Urothelium cell line (cell line): ENCODE measurements at places on chromosomes 11 and 22.

DNA sequence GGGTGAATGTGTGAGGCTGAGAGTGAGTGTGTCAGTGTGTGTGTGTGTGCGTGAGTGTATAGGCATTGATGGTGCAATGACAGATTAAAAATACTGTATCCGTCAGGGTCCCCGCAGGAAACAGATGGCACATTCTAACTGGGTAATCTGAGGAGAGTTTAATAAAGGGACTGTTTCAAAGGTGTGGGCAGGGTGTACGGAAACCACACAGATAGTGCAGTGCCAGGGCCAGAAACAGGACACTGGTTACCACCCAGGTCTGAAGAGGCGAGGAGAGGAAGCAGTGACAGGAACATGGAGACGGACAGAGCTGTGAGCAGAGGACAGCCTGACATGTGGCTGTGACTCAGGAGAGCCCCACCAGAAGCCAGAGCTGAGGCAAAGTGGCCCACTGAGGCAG, 16.5 kb downstream of the P2RX3 start:
- DNase-seq: no peak

GRCh38 chr22:40182231-40182835, 4.6 kb downstream of the TNRC6B start:
- no peak for DNase-seq

- peak; percentile 66 for DNase-seq
Measured at GRCh38 chr22:33380789-33381530, 322.8 kb upstream of the SYN3 start.

GRCh38 chr11:18775492-18776292, 15.9 kb downstream of the PTPN5 start:
- DNase-seq: peak; percentile 72

DNA sequence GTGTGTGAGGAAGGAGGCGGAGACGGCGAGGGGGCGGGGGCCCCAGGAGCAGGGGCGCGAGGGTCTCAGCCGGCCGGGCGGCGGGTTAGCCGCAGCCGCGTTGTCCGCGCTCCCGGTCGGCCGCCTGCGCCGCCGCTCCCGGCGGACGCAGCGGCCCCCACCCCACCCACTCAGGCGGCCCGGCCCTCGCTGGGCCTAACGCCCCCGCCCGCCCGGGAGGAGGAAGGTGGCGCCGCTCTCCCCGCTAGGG, at the start of gene FCHSD2:
Gene FCHSD2 (minus strand): TSS at position 191 of the 250 bp plus-strand sequence. CDS start 441 bp downstream, outside the sequence.
- no peak for DNase-seq

- DNase-seq: peak; percentile 32
Measured at GRCh38 chr11:124174001-124174583, 9.1 kb upstream of the OR10D3 start.

DNA sequence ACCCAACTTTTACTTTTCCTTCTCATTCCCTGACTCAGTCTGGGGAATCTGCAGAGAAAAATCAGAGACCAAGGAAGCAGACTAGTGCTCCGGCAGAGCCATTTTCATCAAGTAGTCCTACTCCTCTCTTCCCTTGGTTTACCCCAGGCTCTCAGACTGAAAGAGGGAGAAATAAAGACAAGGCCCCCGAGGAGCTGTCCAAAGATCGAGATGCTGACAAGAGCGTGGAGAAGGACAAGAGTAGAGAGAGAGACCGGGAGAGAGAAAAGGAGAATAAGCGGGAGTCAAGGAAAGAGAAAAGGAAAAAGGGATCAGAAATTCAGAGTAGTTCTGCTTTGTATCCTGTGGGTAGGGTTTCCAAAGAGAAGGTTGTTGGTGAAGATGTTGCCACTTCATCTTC, 37.2 kb downstream of the KMT2A start:
- no peak for DNase-seq

GRCh38 chr11:107605061-107606006, 14.4 kb downstream of the ELMOD1 start:
- no peak for DNase-seq

DNA sequence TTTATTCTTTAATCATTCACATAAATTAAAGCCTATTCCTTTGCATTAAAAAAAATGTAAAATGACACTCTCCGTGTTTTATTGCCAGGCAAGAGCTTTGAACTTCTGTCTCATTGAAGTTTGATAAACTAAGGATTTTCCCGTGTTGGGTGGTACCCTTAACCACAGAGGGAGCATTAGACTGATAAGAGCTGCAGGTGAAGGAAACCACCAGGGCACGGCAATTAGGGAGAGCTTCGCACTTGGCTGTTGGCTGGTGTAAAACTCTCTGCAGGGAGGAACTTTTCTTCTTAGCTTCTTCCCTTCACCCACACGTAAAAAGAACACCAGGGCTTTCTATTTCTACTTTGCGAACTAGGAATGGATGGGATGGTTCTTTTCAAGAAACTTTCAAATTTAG, 47.0 kb downstream of the CSTPP1 start:
- DNase-seq: no peak

- no peak for DNase-seq
Measured at GRCh38 chr11:7306900-7307299, 55.2 kb downstream of the SYT9 start.

- DNase-seq: no peak
Measured at GRCh38 chr11:28339488-28339887, 231.3 kb downstream of the METTL15 start.

GRCh38 chr22:17943533-17944249, 80.7 kb downstream of the MICAL3 start:
- no peak for DNase-seq
